Activated naive CD4-positive, alpha-beta T cell (primary cell): ENCODE measurements at places on chromosomes 1 and 21.

- DNase-seq, result no peak
These were observed 4.0 kb downstream of the GLMP start for GRCh38 chr1:156291226-156292061.

DNA sequence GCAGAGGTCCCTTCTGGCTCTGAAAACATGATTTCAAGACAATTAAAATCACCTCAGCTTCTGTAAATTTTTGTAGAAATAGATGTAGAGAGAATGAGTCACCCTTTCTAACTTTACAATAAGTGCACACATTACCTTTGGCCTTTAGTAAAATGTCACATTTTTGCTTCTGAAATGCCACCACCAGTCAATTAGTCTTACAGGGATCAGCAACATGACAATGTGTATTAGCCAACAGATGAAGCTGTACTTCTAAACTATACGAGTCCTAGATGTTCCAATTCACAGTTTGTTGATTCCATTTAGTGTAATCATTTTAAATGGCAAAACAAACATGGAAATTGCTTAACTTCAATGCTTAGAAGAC is 23.1 kb downstream of the C21orf91 start:
- DNase-seq, result no peak

GRCh38 chr1:229709500-229710013 is 83.5 kb downstream of the URB2 start:
- DNase-seq, result no peak

GRCh38 chr1:166151804-166152203 is 15.0 kb downstream of the FAM78B start:
- no peak for DNase-seq

DNA sequence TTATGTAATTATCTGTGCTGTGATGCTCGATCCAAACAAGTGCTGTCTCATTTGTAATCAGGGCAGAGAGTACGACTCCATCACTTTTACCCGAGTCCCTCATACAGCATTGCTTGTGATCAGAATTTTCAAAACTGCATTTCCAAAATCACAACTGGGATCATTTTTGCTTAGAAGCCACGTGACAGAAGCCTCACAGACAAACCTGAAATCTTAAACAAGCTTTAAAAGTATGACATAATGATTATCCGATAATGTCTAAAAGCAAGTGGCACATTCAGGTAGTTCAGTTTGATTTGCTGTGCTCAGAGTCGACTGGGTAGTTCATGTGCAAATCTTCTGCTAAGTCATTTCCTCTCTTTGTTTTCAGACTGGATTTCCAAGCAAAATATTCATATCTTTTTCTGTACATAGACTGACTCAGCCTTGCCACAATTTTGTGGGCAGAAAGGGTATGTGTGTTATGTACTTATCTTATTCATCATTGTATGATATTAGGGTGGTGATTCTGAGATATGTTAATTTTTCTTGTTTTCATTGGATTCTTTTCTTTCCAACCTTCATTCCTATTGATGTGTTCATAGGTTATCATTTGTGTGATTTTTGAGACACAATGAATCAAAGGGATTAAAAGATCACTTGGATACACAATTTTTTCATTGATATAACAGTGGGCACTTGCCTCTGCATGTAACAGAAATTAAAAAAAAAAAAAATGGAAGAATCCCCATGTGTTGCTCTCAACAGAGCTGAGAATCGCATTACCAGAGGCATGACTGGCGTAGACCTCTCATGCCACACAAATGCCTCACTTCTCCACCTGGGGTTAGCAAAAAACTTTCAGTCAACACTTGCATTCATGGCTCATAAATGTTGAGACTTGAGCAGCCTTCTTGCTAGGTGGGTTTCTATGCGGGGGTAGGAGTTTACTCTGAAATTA is 355.7 kb downstream of the LTN1 start:
- DNase-seq, result no peak

- DNase-seq, result no peak
These were observed 255.9 kb upstream of the SNX7 start for GRCh38 chr1:98405581-98406074.

GRCh38 chr21:42618707-42619102 is 34.7 kb upstream of the PDE9A start:
- DNase-seq, result no peak

DNA sequence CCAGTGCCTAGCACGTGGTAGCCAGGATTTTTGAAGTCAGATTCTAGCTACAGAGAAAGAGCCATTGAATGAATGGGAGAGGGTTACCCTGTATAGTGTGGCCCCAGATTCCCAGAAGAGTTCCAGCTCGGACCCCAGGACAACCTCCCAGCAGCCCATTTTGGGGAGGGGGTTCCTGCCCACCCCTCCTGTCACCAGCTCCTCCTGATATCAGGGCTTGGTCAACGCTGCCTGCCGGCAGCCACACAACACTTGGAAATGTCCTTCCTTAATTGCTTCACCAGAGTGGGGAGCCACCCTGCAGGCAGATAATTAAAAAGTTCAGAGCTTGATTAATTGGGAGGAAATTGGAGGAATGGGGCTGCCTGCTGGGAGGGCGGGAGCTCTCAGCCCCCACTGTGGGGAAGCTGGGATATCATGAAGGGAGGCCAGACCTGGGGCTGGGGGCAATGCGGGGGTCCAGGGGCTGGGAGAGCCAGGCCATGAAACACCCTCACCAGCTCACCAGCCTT is 120.5 kb downstream of the LACTBL1 start:
- no peak for DNase-seq

GRCh38 chr21:32308696-32309095 is 10.0 kb downstream of the MRAP start:
- no peak for DNase-seq

DNA sequence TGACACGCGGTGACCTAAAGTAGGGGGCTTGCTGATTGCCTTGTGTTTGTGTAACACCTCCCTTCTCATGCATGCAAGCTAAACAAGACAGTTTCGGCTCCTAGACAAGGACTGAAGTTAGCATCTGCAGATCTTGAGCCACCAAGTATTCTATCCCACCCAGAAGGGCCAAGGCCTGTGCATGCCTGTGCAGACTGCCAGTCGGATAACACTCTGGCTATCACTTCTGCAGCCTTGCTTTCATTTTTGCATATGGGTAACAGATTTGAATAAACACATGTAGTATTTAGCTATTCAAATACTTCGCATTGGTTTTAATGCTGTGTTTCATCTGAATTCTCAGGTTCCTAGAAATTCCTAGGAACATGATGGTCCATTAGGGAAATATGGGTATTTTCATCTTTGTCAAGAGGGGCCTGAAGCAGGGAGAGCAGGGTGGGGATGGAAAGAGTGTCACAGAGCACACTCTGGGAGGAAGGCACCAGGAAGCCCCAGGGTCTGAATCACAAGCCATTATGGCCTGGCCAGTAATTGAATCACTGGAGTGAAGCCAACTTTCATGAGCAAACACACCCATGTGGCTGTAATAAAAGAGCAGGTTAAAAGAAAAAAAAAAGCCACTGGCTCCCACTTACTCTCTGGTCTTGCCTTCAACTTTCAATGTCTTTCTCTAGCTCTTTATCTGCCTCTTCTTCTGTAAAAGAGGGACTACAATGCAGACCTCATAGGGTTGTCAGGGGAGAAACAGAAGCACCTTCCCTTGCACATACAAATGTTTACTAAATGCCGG is 28.3 kb downstream of the GADD45A start:
- DNase-seq, result no peak

GRCh38 chr1:169072945-169073725 is 33.4 kb upstream of the ATP1B1 start:
- DNase-seq, result no peak

DNA sequence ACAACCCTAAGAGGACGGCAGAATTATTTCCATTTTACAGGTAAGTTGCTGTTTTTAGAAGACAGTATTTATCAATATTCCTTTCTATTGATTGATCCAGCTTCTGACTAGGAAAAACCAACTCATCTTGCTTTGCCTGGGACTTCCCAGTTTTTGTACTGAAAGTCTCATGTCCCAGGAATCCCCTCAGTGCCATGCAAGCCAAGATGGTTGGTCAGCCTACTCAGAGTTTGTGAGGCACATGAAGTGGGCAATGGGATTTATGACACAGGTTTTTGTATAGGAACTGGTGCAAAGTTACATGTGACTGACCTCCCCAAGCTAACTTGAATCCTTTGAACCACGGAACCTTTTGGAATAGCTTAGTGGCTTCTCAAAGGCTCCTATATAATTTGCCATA is 45.5 kb downstream of the GNG12 start:
- no peak for DNase-seq

DNA sequence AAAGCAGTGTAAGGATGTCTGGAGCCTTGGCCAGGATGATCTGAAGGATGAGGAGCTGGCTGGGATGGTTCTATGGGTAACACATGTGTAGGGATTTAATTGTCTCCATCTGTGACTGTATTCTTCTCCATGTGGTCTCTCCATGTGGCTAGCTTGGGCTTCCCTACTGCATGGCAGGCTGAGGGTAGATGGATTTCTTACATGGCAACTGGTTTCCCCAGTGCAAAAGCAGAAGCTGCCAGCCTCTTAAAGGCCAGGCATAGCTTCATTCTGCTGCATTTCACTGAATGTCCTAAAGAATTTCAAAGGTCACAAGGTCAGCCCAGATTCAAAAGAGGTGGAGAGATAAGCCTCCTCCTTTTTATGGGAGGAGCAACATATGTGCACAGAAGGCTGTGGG is 61.7 kb downstream of the XCL2 start:
- no peak for DNase-seq

DNA sequence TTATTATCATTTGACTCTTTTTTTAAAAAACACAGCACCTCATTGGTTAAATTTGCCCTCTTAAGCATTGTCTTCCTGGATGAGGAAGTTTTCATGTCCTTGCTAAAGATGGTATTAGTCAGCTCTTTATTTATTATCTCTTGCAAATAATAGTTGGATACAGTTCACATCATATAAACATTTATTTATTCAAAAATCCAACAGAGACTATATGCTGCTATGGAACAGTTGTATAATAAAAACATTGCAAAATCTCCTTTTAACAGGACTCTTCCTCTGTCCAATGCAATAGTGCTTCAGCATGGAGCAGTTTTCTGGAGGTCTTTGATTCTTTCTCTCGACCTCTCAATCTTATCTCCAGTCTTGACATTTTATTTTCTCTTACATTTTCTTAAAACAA is 49.5 kb upstream of the VCAM1 start:
- no peak for DNase-seq

DNA sequence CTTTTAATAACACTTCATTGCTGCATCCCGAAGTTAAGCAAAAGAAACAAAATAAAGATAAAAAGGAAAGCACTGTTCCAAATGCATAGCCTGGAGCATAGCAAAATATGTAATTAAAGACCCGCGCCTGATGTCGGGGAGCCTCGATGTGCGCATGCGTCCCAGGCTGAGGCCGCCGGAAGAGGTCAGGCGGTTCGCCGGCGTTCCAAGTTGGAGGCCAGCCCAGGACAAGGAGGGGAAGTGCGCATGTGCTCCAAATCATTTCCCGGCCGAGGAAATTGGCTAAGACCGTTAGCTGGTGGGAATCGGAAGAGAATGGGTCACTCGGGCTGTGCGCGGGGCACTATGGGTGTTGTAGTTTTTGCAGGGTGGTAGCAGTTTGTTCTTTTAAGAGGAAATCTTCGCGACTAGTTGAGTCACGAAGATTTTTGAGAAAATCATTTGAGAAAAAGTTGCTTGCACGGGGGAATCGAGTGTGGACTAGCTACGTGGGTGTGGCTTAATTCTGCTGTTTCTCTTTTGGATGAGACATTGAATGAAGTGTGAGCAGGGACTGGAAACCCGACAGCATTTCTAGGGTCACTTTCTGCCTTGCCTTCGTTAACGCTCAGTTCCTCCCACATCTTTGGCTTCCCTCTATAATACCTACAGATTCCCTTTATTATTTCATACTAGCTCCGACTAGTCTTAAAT is 31.0 kb upstream of the CD1D start:
- DNase-seq, result peak; percentile 29

- no peak for DNase-seq
These were observed 4.6 kb downstream of the GFI1 start for GRCh38 chr1:92481971-92482664.

DNA sequence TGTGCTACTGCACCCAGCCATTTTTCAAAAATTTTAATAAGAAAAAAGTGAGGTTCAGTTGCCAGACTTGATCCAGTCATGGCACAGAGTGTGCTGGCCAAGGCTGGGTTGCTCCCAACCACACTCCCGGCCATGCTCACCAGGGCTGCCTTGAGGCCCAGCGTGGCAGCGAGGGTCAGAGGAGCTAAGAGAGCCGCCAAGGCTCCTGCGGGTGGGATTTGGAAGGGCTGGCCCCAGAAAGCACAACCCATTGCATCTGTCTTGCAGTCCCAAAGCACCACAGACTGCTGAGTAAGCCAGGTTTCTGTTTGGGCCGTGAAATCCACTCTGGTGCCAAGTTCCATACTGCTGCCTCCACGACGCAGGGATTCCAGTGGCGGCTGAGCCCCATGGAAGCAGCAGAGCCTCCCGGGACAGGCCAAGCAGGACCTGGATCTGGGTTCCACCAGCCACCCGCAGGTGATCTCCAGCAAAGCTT is 22.6 kb downstream of the ZBTB17 start:
- no peak for DNase-seq

- DNase-seq, result no peak
These were observed 6.1 kb upstream of the CROCC start for GRCh38 chr1:16915627-16915973.

DNA sequence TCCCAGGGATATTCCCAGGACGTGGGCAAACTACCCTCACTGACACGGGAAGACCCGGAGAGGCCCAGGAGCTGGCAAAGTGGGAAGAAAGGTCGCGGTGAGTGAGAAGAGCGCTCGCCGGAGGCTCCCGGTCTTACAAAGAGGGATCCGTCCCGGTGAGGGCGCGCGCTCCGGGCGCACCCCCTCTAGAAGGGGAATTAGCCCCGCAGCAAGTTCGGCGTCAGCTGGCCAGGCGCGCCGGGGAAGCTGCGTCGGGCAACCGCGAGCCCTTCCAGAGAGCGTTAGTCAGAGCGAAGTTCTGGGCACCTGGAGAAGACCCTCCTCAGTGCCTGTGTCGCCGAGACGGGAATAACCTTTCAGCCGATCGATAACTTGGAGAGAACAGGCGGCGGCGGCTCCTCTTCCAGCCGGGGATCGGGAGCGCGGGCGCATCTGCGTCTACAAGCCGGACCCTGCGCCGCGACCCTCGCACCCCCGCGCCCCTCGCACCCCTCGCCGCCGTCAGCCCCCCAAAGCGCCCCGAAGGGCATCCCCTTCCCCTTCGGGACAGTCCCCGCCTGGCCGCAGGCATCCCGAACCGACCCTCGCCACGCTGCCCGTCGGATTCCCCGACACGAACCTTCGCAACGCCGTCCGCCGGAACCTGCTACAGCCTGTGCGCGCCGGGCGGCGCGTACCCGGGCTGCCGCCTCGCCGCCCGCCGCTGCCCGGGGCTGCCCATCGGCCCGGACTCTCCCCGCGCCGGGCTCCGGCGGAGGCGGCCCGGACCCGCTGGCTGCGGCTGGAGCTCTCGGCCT is 485 bp downstream of the SIPA1L2 start:
- DNase-seq, result no peak

DNA sequence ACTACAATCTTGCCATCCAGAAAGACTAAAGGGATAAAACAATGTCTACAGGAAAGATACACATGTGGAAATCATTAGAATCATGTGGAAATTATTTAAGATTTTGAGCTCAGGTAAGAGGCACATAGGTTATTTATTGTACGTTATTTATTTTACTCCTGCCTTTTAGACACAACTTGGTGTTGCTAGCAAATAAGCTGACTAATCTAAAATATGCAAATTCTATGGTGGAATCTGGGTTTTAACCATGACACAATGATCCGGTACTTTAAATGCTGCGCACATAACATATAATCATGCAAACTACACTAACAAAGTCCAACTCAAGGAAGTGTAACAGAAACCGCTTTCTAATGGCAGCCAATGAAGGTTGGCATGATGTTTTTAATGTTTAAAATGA is 112.5 kb downstream of the IFI44 start:
- no peak for DNase-seq
